ENCODE measurements at places on chromosomes 5 and 9.

DNA sequence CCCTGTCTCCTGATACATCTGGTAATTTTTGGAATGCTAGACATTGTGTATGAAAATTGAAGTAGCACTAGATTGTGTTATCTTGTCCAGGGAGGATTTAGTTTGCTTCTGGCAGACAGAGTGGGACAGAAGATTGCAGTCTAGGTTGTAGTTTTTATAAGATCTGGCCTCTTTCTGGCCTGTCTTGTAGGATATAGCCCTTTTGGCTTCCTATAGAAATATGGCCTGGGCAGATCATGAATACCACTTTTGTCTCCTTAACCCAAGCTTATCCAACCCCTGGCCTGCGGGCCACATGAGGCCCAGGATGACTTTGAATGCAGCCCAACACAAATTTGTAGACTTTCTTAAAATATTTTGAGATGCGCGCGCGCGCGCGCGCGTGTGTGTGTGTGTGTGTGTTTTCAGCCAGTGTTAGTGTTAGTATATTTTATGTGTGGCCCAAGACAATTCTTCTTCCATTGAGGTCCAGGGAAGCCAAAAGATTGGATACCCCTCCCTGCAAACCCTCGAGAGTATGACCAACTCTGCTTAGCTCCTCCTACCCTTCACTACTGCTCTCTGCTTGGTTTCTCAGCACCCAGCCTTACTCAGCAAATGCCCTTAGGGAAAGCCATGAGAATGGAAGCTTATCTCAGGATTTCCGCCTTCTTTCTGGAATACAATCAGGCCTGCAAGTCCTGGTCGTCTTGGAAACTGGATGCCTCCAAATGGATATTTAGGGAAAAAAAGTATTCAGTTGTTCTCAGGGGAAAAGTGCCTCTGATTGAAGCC lies 26.5 kb downstream of the ANKRD33B start:
- peak; percentile 65 for DNase-seq

- peak; percentile 97 for DNase-seq
Measured at GRCh38 chr5:151686674-151687407, at the start of gene SPARC. Gene SPARC (minus strand): TSS chr5:151686915. CDS start chr5:151676188, 10,727 bp downstream.

DNA sequence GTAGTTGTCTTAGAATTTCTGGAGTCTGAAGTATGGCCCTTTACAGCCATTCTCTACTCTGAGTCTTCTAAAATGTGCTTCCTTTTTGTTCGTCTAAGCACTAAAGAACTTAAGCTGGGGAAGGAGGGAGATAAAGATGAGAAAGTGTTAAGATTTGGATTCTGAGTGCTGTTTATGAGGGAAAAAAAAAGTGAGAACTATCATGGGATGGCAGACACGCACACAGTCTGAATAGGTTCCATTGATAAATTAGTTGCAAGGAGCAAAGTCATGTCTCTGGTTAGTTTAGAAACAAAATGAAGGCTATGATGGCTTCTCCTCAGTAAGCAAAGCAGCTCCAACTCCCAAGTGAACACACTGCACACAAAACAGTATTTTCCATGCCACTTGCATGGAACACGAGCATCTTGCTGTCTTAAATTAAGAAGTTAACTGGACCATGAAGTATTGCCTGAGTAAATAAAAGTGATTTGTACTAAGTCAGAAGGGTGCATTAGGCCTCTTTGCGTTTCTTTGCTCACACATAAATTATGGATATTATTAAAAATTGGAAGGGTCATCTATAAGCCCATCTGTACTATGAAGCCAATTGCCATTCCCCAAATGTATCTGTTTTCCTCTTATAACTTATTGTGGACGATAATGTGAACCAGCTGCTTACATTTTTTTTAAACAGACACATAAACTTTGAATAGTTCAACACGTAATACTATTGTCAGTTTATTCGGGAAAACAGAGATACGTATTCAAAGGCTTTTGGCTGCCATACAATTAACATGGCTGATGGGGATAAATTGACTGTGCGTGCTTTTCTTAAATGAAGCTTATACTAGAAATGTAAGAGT lies 199.3 kb downstream of the SGCD start:
- DNase-seq = no peak

GRCh38 chr9:127333221-127334064 lies 63.5 kb upstream of the SLC2A8 start:
- DNase-seq = peak; percentile 57

- DNase-seq = peak; percentile 97
Measured at GRCh38 chr5:172887692-172888091, 53.6 kb downstream of the ERGIC1 start.

- DNase-seq = peak; percentile 72
Measured at GRCh38 chr9:113376634-113377567, at the start of gene HDHD3. Gene HDHD3 (minus strand): TSS chr9:113376986. CDS start chr9:113374354, 2,632 bp downstream.

GRCh38 chr5:42596817-42597216 lies 159.8 kb upstream of the CCDC152 start:
- DNase-seq = no peak

Measured in amniotic epithelial cell (primary cell).